ENCODE measurements at places on chromosomes 7 and 10.

DNA sequence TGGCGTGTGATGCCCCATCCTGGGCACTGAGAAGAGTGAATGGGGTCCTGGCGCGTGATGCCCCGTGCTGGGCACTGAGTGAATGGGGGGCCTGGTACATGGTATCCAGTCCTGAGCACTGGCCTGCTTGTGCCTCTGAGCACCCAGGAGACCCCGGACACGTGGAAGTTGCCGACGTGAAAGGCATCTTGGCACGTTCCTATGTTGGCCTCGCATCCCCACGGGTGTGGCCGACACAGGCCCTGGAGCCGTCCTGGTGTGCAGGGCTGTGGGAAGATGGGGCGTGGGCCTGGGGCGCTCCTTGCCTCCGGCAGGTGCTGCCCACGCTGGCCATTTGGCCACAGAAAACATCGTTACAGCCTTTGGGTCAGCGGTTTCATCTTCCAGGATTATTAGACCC, 35.5 kb downstream of the CFAP46 start:
- no peak for DNase-seq

GRCh38 chr10:11091517-11092102, 73.9 kb downstream of the CELF2 start:
- no peak for DNase-seq

DNA sequence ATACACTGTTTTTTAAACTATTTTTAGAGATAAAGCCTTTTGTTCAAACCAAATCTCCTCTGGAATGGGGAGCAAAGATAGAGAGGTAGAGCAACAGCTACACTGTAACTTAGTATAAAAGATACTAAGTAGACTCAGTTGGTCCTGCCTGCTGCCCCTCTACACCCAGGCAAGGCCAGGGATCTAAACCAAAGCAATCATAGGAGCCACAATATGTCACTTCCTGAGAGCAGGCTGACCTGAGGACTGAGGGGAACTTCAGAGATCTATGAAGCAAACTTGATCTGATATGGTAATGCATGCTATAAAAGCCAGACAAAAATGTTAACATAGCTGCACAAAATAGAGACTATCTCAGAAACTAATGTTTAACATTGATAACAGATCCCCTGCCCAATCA, 7.0 kb upstream of the TRDMT1 start:
- DNase-seq = no peak

DNA sequence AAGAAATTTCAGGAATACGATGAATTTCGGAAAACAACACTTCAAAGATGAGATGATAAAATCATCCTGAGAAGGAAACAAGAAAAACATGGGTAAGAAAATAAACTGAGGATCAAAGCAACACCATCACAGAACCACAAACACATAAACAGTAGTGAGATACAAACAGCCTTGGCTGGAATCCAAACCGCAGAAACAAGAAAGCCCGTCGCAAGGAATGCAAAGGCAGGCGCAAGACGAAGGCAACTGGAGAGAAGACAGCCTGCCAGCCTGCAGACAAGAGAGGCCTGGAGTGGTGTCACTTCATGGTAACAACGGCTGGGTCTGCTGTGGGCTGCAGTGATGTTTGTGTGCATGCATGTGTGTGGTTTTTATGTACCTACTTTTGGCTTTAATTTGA, 61.8 kb upstream of the DRGX start:
- no peak for DNase-seq

DNA sequence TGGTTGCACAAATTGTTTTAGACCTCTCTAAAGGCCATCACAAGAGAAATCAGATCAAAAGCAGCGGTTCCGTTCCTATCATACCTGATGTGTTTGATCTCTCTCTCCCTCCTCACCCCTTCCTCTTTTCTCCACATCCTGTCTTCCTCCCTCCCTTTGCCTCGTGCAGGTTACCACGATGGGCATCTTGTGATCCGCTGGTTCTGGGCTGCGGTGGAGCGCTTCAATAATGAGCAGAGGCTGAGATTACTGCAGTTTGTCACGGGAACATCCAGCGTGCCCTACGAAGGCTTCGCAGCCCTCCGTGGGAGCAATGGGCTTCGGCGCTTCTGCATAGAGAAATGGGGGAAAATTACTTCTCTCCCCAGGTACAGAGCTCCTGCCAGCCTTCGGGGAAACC, 28.5 kb upstream of the STK17A start:
- DNase-seq = no peak

- DNase-seq = no peak
Observed at GRCh38 chr10:132194726-132195125, 8.0 kb downstream of the DPYSL4 start.

DNA sequence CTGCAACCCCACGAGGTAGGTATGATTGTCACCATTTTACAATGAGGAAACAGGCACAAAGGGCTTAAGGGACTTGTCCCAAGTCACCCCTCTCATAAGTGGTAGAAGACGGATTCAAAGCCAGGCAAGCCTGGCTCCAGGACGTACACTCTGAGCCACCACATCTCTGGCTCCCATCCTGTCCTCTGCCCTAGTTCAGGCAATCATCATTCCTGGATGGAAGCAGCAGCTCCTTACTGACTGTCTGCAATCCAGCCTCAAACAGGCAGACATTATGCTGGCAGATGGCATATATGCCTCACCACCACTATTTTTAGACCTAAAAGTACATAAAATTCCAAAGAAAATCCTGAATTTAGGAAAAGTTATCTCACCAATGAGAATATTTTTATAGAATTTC, 100.7 kb downstream of the USP6NL start:
- no peak for DNase-seq

DNA sequence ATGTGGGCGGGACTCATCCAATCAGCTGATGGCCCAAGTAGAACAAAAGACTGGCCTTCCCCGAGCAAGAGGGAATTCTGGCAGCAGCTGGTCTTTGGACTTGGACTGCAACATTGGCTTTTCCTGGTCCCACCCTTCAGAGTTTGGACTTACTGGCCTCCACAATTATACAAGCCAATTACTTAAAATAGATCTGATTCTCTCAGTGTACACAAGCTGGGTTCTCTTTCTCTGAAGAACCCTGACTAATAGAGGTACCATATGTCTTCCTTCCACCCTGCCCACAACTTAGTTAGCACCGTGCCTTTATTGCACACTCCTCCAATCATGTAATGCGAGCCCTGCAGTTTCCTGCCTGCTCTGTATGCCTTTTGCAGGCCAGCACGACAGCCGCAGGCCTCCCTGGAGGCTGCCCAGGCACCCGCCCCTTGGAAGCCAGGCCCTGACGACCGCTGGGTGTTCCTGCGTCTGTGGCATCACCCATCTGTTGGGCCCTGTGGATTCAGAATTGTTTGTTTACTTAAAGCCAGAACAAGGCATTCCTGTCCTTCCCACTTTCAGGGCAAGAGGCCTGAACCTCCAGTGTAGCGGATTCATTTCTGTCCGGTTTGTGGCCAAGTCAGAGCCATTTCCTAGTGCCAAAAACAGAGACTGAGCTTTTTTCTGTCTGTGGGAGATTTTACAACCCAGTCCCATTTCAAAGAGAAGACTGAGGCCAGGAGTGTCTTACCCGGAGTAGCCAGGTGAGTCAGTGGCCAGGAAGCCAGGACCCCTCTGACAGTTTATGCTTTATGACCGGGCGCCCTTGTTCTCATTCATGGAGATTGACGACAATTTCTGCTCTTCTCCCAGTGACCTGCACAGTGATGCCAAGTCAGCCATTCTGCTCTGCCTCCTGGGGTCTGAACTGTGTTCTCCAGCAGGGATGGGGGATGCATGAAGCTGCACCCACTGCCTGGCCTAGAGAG, 968 bp upstream of the INMT start:
- no peak for DNase-seq

Data from progenitor cell of endocrine pancreas (in vitro differentiated cells).